ENCODE measurements at places on chromosomes 5 and 9.

DNA sequence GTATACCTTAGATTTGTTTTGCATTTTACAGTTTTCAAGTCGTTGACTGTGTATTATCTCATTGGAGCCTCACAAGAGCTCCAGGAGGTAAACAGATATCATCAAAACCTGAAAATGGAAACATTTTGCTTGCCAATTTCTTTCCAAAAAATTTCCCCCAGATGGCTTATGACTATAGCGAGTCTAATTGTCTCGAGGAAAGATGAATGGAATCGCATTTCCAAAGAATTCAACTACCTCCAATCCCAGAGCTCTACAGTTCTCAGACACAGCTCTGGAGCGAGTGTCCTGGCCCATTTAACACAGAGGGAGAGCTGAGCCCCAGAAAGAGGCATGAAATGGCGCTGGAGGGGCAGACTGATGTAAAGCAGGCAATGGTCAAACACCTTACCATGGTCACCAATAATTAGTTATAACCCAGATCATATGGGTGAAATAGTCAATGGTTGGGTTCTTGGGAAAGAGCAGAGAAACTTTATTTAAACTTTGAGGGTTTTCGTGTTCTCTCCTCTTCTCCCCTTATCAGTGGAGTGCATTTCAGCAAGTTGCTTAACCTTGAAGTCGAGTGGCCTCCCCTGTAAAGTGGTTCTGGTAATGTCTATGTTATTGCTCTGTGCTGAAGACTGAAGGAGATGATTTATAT is 168.2 kb downstream of the ZDHHC21 start:
- no peak for DNase-seq

DNA sequence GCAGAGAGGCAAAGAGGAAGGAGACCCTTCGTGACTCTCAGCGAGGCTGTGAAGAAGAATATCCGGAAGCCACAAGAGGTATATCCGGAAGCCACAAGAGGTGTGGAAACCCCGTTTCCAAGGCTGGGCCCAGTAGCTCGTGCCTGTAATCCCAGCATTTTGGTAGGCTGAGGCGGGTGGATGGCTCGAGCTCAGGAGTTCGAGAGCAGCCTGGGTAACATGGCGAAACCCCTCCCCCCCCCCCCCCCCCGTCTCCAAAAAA is 612 bp upstream of the BBLN start:
- DNase-seq: no peak

GRCh38 chr9:113425072-113425471 is 14.5 kb downstream of the C9orf43 start:
- peak; percentile 32 for DNase-seq

- DNase-seq: no peak
Measured at GRCh38 chr5:171956887-171957495, 49.4 kb downstream of the FBXW11 start.

DNA sequence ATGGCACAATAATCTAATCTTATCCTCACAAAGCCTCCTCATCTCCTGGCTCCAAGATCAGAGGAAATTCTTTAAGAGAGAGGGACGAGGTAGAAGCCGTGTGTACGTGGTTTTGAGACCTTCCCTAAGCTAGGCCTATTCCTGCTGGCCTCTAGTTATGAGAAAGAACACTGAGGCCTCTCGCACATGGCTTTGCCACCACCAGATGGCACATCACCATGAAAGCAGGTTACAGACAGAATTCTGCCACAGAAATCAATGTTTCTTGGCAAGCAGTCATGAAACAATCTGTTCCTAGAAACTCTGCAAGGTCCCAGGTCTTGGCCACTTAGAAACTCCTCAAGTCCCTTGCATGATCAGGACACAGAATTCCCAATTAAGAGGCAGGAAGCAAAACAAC is 268.2 kb upstream of the TAS2R1 start:
- DNase-seq: no peak

GRCh38 chr5:66426259-66427138 is 169.7 kb upstream of the MAST4 start:
- DNase-seq: no peak

GRCh38 chr5:148682058-148683026 is 28.0 kb upstream of the HTR4 start:
- no peak for DNase-seq

- DNase-seq: no peak
Measured at GRCh38 chr5:121711416-121711815, 140.3 kb upstream of the FTMT start.

DNA sequence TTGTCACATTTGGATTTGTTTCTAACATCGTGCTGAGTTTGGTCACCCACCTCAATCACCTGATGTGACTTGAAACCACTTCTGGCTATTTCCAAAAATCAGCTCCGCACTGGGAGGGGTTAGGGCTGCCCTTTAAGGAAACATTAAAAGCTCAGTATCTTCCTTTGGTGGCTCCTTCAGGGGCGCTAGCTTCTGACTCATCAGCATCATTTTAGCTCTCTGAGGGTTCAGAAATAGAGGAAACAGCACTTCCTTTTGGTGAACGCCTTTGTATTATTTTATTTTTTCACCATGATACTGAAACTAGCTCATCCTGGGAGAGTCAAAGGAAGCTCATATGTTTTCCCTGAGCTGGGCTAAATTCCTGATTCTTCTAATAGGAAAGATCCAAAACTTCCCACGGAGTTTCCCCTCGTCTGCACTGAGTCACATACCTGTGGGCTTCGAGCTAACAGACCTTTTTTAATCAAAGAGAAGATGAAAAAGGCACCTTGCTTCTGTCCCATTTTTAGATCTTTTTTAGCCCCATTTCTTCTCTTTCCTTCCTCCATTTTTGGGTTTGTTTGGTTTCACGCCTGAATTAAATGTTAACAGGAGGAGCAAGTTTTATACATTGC is 48.2 kb downstream of the ROPN1L start:
- DNase-seq: peak; percentile 55

GRCh38 chr9:4555236-4555635 is 65.0 kb downstream of the SLC1A1 start:
- DNase-seq: peak; percentile 96

GRCh38 chr9:19174127-19174912 is 47.0 kb upstream of the PLIN2 start:
- DNase-seq: peak; percentile 77

- DNase-seq: no peak
Measured at GRCh38 chr5:102747386-102748166, 7.5 kb upstream of the PAM start.

DNA sequence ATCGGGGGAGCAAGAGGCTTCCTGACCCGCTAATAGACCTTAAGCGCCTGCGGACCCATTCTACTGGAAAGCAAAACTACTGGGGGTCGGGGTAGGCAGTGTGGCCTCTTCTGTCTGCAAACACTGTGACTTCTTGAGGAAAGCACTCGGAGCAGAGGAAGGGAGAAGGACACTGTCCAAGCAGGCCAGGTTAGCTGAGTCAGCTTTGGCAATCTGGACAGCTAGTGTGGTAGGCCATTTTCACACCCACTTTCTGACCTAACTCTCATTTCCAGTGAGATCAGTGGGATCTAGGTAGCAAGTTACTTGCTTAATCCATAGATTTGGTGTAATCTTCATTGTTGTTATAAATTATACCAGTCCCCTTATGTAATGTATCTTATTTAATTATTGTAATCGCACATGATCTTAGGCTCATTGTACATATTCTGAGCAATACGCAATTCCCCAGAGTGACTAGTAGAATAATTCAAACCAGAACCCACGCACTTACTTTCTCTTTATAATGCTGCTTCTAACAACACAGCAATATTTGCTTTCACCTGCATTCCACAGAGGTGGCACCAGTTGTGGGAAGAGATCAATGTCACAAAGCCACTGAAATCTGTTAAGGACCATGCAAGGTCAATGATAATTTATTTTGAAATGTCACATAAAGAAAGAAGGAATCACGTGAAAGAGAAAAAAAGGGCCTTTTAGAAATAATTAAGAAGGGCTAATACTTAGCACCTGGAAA is 82.9 kb downstream of the NREP start:
- DNase-seq: no peak

DNA sequence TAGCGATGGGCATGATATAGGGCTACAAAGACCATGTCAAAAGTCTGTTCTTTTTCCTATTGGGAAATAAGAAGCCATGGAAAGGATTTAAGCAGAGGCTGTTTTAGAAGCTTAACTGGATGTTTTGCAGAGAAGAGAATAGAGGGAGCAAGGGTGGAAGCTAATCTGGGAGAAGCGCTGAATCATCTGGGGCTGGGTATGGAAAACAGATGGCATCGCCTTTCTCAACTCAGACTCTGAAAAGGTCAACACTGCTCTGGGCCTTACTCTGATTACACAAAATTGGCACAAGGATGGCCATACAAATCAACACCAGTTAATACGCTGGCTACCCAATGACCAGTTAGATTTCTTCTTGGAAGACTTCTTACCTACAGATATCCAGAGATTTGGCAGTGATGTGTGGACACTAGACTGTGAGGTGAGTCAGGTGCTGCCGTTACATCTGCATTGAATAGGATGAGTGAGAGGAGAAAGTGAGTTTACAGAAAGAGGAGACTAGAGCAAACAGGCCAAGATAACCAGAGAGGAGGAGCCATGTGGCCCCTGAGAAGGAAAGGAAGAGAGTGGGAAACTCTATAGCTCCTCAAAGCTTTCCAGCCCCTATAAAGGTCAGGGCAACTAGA is 6.2 kb upstream of the TCERG1 start:
- DNase-seq: no peak

- peak; percentile 87 for DNase-seq
Measured at GRCh38 chr5:142866563-142867275, 96.5 kb downstream of the ARHGAP26 start.

- DNase-seq: no peak
Measured at GRCh38 chr9:133094842-133095393, 26.1 kb downstream of the RALGDS start.

DNA sequence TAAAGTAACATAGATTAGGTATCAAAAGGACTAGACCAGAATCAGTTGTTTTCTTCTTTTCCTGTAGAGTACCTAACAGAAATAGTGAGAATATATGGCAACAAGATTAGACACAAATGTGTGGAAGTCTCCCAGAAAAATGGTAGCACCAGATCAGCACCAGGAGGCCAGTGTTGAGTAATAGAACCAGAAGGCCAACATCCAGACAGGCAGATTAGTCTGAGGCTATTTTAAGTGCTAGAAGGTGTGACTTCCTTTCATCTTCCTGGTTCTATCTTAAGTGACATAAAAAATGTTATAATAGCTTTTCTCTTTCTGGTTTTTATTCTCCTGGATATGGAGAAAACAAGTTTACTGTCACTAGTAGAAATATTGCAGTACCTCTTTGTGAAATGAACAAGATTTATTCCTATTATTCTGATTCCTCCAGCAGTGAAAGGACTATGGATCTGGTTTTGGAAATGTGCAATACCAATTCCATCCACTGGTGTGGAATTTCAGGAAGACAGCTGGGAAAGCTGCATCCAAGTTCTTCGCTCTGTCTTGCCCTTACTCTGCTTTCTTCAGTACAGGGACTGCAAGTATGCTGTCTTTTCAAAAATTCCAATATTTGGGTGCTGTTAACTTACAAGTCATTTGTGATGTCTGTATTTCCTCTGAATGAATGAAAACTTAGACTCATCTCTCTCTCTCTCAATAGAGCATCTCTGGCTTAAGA is 39.1 kb downstream of the SHLD3 start:
- DNase-seq: peak; percentile 28

DNA sequence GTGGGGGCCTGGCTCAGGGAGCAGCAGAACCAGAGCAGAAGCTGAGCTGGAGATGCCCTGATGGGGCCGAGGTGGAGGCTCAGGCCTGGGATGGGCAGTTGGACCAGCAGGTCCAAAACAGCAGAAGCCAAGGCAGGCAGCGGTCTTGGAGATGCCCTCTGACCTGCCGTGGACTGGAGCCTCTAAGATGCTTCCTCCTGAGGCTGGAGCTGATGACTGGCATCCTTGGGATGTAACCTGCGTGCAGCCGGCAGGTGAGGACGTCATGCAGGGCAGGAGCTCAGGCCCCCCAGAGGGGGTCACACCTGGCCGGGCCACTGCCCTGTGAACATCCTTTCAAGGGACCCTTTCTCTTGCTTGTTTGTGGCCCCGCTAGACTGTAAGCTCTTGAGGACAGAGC is 162.0 kb downstream of the RGS3 start:
- DNase-seq: no peak

DNA sequence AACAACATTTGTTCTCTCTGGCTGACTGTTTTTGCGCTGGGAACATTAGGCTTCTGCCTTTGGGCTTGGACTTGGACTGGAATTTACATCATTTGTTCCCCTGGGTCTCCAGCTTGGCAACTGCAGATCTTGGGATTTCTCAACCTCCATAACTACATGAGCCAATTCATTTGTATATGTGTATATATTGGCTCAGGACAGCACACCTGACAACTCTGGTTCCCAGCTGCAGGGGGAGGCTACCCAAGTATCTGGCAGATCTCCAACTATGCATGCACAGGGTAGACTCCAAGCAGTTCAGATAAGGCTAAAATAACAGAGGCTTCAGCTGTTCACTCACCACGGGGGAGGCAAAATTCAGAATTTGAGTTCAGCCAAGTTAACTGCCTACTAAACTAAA is 31.6 kb upstream of the F2RL1 start:
- DNase-seq: peak; percentile 94

DNA sequence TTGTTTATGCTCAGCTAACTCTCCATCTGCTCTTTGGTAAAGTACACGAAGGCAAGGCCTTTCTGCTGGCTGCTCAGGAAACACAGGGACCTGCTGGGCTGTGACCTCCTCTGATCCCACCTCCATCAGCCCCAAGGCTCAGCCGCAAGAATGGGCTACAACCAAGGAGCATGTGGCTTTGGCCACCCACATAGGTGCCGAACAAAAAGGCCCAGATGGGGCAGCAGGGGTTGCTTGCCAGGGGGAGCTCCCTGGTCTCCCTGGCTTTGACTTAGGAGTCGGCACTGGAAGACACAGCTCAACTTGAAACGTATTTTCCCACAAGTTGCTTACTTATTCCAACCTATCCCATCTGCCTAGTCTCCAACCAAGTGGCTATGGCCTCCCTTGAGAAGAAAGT is 461.1 kb downstream of the ICE1 start:
- no peak for DNase-seq

- no peak for DNase-seq
Measured at GRCh38 chr5:146921225-146921624, 42.7 kb upstream of the PPP2R2B start.

Data from dermis blood vessel endothelial cell (primary cell).